Upper lobe of right lung (tissue), 1 donor: ENCODE measurements at places on chromosomes 2 and 18.

GRCh38 chr2:200716386-200716785, 95.3 kb upstream of the BZW1 start:
- no peak for DNase-seq

GRCh38 chr2:190205657-190206056, 114.0 kb downstream of the HIBCH start:
- no peak for DNase-seq

DNA sequence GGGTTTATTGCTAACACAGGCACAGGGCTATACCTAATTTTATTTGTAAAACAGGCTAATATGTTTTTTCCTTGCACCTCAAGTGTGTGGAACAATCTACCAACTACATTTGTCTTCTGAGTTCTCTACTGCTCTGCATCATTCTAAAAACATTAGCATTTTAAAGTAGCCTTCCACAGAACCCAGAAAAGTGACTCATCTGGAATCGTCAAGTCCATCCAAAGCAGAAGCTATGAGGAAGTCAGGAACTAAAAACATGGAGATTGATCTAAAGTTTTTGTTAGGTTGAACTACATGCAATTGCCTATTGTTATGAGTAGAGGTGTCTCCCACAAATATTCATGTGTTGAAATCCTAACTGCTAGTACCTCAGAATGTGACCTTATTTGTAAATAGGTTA, 70.9 kb downstream of the SUCLG1 start:
- no peak for DNase-seq

- no peak for DNase-seq
Measured at GRCh38 chr2:184598002-184598315, 370 bp upstream of the ZNF804A start.
